CD14-positive monocyte (primary cell): ENCODE measurements at places on chromosomes 3 and 15. TPM values are rescaled to one million over a fixed set of nuclear protein-coding genes. Genes with fewer than 3 reads are reported as not detected.

The GRIP2 gene
- not detected for polyA plus RNA-seq

The HTD2 gene
- 17.3 TPM for polyA plus RNA-seq

The GOLGA8G gene
- polyA plus RNA-seq = not detected

The SEMA6D gene
- not detected for polyA plus RNA-seq

The HYKK gene
- not detected for polyA plus RNA-seq

The OR5K2 gene
- not detected in 2 replicates for polyA plus RNA-seq

The ZNF662 gene
- polyA plus RNA-seq = not detected

The ECE2 gene
- not detected for polyA plus RNA-seq

The SLC22A14 gene
- polyA plus RNA-seq = not detected
